Sigmoid colon (tissue), 7 donors: ENCODE measurements at places on chromosomes 4 and X. TPM values are rescaled to one million over a fixed set of nuclear protein-coding genes. Genes with fewer than 3 reads are reported as not detected.

DNA sequence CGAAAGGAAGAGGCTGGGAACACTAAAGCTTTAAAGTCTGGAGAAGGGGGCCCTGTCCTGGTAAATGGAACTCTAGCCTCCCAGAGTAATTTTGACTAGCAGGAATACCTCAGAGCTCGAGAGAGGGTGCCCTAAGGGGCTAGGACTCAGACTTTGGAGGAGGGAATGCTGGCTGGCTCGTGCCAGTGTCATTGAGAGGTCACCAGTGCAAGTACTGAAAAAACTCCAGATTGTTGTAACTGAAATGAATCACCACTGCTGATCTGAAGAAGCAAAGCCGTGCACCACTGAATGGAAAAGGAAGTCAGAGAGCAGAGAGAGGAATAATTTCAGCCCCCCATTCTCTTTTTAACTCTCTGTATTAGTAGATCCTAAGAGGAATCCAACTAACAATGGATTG lies 690.2 kb downstream of the FAT4 start:
- DNase-seq = no peak
- no peaks in the 10 kb centered on the region for H3K36me3 ChIP-seq
- no peaks in the 10 kb centered on the region for H3K27me3 ChIP-seq
- no peak overlapping the region for H3K27ac ChIP-seq
- no peaks in the 10 kb centered on the region for H3K4me1 ChIP-seq

GRCh38 chr4:23873717-23874535 lies 15.9 kb downstream of the PPARGC1A start:
- DNase-seq = no peak
- H3K4me3 ChIP-seq = no peak overlapping the region
- H3K36me3 ChIP-seq = no peaks in the 10 kb centered on the region
- peaks cover 20% of the 10 kb centered on the region for H3K4me1 ChIP-seq
- H3K27me3 ChIP-seq = no peaks in the 10 kb centered on the region

- H3K27ac ChIP-seq = no peak overlapping the region
- DNase-seq = no peak
- no peaks in the 10 kb centered on the region for H3K36me3 ChIP-seq
- H3K4me1 ChIP-seq = no peaks in the 10 kb centered on the region
Observed at GRCh38 chr4:104756837-104757236, 262.1 kb upstream of the CXXC4 start.

PNMA5 gene
- total RNA-seq = not detected

MAGEH1 gene
- 35.0 TPM for total RNA-seq

DNA sequence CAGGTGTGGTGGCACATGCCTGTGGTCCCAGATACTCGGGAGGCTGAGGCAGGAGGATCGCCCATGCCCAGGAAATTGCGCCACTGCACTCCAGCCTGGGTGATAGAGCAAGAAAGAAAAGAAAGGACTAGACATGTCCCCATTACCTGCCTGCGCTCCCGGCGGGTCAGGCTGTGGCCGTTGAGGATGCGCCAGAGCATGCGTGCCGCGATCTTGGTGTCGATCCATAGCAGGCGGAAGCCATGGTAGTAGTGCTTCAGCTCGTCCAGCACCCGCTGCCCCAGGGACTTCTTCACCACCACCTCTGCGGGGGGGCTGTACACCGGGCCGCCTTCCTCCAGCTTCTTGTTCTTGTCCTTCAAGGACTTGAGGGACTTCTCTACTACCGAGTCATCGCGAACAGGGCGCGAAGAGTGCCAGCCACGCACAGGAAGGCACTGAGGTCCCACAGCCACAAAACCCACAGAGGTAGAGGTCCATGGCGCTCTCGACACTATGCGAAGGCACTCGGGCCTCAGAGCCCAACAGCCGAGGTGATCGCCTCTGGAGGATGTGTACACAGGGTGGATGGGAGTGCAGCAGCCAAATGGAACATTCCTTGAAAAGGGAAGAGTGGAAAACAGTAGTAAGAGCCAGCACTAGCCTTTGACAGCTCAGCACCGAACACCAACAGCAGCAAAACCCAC lies 14.6 kb downstream of the LETM1 start:
- no peak overlapping the region for H3K4me3 ChIP-seq
- no peaks in the 10 kb centered on the region for H3K4me1 ChIP-seq
- DNase-seq = no peak

- H3K36me3 ChIP-seq = no peaks in the 10 kb centered on the region
- H3K4me3 ChIP-seq = no peak overlapping the region
- no peaks in the 10 kb centered on the region for H3K27me3 ChIP-seq
- no peak overlapping the region for H3K27ac ChIP-seq
Observed at GRCh38 chr4:15314974-15315373, 112.9 kb upstream of the C1QTNF7 start.

DNA sequence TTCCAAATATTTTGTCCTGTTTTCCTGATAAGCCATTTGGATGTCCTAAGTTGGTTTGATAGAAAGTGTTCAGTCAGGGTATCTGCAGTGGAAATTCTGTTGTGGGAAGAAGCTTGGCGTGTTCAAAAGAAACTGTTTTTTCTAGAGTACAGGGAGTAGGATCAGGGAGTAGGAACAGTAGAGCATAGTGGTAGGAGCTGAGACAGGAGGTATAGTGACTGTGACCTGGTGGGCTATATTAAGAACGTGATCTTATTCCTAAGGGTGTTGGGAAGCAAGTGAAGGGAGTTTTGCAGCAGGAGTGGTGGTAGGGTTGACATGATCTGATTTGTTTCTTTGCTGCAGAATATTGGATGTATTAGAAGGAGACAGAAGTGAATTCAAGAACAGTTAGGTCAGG lies 348.2 kb downstream of the BMPR1B start:
- no peaks in the 10 kb centered on the region for H3K27me3 ChIP-seq
- H3K36me3 ChIP-seq = no peaks in the 10 kb centered on the region
- no peak overlapping the region for H3K4me3 ChIP-seq
- no peaks in the 10 kb centered on the region for H3K4me1 ChIP-seq
- no peak for DNase-seq

ANOS1 gene
- 1.1 TPM for total RNA-seq

GRCh38 chr4:135838889-135839288 lies 1637.3 kb upstream of the PABPC4L start:
- no peaks in the 10 kb centered on the region for H3K4me1 ChIP-seq
- no peak overlapping the region for H3K4me3 ChIP-seq
- no peaks in the 10 kb centered on the region for H3K27me3 ChIP-seq
- no peaks in the 10 kb centered on the region for H3K36me3 ChIP-seq

TASL gene
- total RNA-seq = 1.1 TPM

CRMP1 gene
- 4.4 TPM for total RNA-seq

GRCh38 chrX:116435597-116435996 lies 809 bp upstream of the SLC6A14 start:
- no peaks in the 10 kb centered on the region for H3K36me3 ChIP-seq
- no peak overlapping the region for H3K4me3 ChIP-seq
- no peaks in the 10 kb centered on the region for H3K4me1 ChIP-seq
- DNase-seq = no peak

CENPVL3 gene
- not detected for total RNA-seq

IL13RA2 gene
- not detected for total RNA-seq

ETDA gene
- not detected for total RNA-seq
